RWPE2 (cell line): ENCODE measurements at places on chromosomes 13 and 19.
A peak's percentile ranks its signal among the peaks of the same experiment; 100 is the strongest.

GRCh38 chr19:30784850-30785457 is 412.8 kb downstream of the ZNF536 start:
- no peak for DNase-seq

DNA sequence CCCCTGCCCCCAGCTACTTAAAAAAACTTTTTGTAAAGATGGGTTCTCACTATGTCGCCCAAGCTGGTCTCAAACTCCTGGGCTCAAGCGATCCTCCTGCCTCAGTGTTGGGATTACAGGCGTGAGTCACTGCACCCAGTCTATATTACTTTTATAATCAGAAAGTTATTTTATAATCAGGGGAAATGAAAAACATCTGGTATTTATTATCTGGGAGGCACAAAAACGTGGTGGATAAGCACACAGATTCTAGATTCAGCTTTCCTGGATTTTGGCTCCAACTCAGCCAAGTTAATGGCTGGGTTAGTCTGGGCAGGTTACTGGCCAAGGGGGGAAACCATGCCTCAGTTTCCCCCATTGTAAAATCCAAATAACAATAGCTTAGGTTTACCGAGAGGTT is 24.7 kb downstream of the KEAP1 start:
- no peak for DNase-seq

GRCh38 chr13:102707467-102707866 is 12.6 kb upstream of the METTL21C start:
- DNase-seq: no peak

- no peak for DNase-seq
Observed at GRCh38 chr13:21638319-21639282, 32.3 kb upstream of the FGF9 start.

DNA sequence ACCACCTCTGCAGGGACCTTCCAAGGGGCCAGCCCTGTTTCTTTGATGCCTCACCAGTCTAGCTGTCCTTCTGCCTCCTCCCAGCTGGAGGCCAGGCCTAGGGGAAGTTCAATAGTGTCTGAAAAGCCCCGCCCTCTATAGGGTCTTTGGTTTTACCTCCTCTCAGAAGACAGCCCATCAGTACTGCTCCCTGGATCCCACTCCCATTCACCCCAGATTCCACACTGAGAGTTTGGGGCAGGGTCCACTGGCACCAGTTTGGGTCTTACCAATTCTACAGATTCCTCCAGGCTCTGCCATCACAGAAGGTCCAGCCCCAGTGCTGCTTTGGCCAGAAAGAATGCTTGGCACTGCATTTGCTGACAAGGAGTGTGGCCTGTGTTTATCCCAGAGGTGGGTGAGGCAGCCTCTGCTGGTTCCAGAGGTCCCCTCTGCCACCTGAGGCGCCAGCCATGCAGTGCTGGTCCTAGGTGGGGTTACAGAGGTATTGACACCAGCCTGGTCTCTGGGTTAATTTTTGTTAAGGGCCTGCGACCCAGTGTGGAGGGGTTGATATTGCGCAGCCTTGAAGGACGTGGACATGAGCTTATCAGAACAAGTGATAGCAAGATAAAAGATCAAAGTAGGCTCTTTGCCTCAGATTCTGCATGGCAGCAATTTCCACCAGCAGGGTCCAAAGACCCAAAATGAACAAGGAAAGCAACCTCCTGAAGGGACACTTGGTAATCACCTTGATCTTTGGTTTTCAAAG is 41.4 kb upstream of the IGSF23 start:
- DNase-seq: no peak

GRCh38 chr19:53792721-53793433 is 31.2 kb downstream of the NLRP12 start:
- peak; percentile 80 for DNase-seq

DNA sequence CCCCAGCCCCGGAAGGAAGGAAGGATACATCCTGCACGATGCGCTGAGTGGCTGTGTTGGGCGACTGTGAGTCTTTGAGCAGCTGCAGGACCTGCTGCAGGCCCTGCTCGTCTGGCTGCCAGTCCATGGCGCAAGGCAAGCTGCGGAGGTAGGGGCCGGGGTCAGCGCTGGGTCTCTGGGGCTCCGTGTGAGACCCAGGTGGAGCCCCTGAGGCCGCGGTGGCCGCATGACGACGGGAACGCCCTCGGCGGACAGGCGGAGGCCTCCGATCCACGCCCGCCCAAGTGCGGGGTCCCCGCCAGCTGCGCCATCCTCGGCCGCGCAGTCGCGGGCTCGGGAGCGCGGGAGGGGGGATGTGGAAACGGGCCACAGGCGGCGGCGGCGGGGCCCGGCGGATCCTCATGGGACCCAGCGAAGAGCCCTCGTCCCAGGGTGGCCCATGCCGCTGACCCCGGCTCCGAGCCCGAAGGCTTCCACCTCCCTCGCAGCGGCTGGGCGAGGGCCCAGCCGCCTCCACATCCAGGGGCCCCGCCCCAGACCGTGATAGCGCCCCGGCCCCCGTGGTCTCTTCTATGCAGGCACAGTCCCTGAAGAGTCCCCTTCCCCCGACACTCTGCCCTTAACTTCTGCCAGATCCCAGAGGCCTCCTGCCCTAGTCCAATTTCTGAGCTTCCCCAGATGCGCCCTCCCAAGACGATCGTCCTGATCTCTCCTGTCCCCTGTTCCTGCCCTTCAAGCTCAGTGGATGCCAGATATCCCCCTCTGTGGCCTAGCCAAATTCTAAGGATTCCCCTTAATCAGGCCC is 2.7 kb downstream of the TNPO2 start:
- DNase-seq: no peak

- no peak for DNase-seq
Observed at GRCh38 chr13:66886264-66886663, 343.9 kb downstream of the PCDH9 start.

DNA sequence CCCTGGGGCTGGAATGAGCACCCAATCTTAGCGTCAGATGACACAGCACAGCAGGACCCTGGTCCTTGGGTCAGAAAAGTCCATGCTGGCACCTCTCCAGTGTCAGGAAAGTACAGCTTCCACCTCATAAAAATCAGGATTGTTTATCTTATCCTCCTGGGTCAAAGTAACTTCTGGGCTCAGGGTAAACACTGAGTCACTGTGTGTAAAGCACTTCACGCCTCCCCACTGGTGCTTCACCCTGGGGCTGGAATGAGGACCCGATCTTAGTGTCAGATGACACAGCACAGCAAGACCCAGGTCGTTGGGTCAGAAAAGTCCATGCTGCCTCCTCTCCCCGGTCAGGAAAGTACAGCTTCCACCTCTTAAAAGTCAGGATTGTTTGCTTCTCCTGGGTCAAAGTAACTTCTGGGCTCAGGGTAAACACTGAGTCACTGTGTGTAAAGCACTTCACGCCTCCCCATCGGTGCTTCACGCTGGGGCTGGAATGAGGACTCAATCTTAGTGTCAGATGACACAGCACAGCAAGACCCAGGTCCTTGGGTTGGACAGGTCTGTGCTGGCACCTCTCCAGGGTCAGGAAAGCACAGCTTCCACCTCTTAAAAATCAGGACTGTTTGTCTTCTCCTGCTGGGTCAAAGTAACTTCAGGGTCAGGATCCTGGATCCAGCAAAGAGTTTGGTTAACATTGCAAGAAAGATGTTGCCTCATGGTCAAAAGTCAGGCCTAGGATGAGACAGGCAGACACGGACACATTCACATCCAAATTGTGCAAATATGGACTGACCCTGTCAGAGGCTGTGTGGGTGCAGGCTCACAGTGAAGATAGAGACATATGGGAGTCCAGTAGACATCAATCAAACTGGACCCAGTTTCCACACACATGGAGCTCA is 39.2 kb upstream of the CYP2A7 start:
- no peak for DNase-seq

- DNase-seq: no peak
Observed at GRCh38 chr19:20271215-20271926, 104.4 kb downstream of the ZNF486 start.

DNA sequence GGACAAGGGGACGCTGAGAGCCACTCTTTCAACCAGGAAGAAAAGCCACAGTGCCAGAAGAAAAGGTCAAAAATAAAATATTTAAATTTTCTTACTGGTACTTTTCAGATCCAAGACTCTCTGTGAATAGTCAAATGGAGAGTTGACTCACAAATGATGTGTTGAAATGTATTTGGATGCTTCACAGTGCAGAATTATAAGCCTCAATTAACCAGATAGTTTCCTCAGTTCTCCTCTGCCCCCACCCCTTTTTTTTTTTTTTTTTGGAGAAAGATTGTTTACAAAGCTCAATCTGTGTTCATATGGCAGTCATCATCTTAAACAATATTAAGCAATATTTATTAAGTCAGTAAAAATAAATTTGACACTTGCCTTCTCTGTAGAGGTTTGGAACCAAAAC is 470.8 kb downstream of the FGF9 start:
- DNase-seq: no peak

DNA sequence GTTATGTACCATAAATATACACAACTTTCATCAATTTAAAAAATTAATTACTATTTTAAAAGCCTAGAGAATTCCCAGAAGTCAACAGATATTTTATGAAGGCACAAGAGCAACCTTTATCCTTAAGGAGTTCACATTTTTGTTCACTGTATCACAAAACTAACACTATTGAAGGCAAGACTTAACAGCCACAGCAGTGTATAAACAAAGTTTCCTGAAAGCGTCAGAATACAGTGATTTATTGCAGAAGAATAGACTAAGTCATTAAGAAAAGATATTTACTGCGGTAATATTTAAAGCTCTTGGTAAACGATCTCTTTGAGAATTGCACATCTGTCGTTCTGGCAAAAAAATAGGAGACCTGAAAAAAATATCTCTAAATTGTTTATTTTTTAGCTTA is 419.3 kb upstream of the NBEA start:
- no peak for DNase-seq

GRCh38 chr13:53013113-53013512 is 15.5 kb upstream of the OLFM4 start:
- DNase-seq: no peak

DNA sequence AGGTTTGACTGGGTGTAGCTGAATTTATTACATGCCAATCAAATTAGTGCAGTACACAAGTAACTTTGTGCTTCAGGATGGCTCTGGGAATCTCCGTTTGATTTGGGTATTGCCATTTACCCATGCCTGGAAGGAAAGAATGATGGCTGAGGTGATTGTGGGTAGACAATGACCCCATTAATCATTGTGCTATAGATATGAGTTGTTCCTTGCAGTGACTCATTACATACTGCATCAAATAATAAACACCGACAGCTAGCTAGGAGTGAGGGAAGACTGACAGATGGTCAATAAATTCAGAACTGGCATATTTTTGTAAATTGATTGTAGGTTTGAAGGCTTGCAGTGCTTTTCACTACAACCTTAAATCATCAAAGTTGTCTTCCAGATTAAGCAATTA is 1069.5 kb downstream of the DIAPH3 start:
- no peak for DNase-seq

GRCh38 chr19:6235031-6235951 is 44.5 kb downstream of the MLLT1 start:
- DNase-seq: peak; percentile 39

DNA sequence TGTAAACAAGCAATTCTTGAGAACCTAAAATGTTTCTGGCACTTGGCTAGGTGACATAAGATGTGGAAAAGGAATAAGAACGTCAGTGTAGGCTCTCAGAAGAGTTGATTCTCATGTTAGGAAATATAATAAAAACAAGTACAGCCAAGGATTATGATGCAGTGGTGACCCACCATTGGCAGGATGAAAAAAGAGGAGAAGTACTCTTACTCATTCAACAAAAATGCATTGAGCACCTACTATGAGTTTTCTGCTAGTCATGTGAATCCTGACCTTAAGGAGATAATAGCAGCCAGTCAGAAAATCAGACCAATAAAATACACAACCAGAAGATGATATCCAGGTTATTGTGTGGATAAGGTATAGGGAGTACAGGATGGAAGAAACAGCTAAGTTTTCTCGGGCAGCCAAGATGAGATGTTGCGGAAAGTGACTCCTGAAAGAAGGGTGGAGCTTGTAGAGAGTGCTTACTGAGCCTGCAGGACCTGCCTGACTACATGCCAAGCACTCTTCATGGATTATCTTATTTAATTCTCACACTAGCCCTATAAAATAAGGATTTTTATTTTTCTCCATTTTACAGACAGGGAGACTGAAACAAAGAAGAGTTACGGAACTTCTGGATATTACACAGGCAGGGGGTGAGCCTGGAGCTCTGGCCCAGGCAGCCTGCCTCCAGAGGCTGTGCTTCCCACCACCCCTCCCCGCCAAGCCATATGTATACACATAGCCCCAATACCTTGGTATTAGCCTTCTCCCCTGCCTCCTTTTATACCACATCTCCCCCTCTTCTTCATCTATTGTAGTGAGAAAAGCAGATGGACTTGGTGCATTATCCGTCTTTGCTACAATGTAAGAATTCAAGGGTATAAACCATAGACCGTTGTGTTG is 58.0 kb downstream of the TGDS start:
- DNase-seq: no peak

- peak; percentile 81 for DNase-seq
Observed at GRCh38 chr13:98997738-98998641, 20.1 kb upstream of the DOCK9 start.

DNA sequence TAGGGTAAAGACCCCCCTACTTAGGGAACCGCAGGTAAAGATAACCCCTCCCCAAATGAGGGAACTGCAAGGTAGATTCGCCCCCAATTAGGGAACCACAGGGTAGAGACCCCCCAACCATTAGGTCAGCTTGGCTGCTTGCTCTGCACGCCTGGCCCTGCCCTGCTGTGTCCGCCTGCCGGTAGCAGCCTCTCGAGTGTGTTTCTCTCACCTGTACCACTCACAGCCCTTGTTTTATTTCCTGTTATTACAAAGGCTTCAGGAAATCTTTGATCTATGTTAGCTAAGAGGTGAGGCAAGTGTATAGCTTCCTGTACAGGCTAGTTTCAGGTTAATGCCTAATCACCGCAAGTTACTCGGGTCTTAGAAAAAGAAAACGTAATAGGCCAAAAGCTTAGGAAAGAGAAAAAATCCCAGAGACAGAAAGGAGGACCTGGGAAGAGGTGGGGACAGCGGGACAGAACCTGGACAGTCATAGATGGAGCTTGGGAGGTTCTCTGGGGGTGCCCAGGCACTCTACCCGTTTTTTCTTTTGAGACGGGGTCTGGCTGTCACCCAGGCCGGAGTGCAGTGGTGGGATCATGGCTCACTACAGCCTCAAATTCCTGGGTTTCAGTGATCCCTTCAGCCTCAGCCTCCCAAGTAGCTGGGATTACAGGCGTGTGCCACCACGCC is 23.1 kb upstream of the EIF3G start:
- no peak for DNase-seq

DNA sequence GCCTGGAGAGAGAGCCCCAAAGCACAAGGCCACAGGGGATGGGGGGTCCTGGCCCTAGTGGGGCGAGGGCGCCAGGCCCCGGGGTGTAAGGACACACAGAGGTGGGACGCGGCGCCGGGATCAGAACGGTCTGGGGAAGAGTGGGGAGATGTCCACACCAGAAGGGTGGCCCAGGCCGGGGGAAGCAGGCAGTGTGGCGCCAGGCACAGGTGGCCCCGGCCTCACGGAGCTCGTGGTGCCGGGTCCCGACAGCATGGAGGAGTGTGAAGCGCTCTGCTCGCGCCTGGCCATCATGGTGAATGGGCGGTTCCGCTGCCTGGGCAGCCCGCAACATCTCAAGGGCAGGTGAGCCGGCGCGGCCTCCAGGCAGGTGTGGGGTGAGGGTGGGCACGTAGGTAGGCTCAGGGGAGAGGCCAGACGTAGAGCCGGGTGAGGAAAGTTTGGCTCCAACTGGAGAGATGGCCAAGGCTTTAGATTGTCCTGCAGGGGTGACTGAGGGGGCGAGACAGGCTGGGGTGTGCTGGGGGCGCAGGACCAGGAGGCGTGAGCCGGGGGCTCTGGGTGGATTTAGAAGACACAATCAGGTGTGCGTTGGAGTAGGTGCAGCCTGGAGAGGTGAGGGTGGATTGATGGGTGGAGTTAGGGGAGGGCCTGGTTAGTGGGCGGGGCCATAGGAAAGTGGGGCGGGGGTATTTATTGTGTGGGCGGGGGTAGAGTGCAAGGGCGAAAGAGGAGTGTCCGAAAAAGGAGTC is 2.9 kb upstream of the ARHGAP45 start:
- DNase-seq: no peak
